ENCODE measurements at places on chromosomes 4 and X. TPM values are rescaled to one million over a fixed set of nuclear protein-coding genes. Genes with fewer than 3 reads are reported as not detected.

OPRPN gene
- not detected for total RNA-seq

- no peak for DNase-seq
- no peak overlapping the region for H3K4me3 ChIP-seq
- H3K36me3 ChIP-seq: no peaks in the 10 kb centered on the region
- H3K4me1 ChIP-seq: no peaks in the 10 kb centered on the region
- H3K27ac ChIP-seq: no peak overlapping the region
These were observed 303.0 kb upstream of the PRPS2 start for GRCh38 chrX:12488220-12488619.

- no peak for DNase-seq
- H3K27ac ChIP-seq: no peak overlapping the region
- no peaks in the 10 kb centered on the region for H3K27me3 ChIP-seq
- peaks cover 5% of the 10 kb centered on the region for H3K36me3 ChIP-seq
- H3K4me1 ChIP-seq: peaks cover 3% of the 10 kb centered on the region
These were observed 67.6 kb downstream of the SHOX start for GRCh38 chrX:698206-698605.

DNA sequence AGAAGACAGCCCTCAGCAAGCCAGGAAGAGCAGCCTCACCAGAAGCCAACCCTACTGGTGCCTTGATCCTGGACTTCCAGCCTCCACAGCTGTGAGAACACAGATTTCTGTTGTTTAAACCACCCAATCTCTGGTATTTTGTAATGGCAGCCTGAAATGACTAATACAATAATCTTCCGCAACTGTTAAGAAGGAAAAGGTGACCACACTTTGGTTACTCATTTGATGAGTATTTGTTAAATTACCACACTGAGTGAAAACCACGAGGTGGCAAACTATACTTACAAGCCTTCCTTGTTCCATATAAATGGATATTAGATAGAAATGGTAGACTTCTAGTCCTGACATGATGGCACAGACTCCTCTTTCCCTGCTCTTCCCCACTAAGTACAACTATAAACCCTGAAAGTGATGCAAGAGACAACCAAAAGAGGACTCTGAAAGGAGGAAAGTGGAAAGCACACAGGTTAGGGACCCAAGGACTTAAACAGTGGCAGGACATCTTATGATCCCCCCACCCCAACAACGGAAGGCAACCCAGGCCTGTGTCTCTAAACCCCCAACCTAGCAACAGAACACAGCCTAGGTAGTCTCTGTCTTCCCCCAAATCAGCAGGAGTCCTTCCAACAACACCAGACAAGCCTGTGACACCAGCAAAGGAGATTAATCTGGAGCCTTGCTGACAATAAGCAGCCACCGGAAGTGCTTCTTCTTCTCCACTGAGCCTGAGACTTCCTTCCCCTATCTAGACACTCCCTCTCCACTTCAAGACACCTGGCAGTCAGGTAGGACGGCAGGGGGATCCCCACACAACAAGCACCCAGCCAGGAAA, 12.3 kb downstream of the ZNF182 start:
- peaks cover 35% of the 10 kb centered on the region for H3K4me1 ChIP-seq
- peak overlapping the region; percentile 51 for H3K27ac ChIP-seq
- H3K4me3 ChIP-seq: no peak overlapping the region
- DNase-seq: peak; percentile 10
- H3K27me3 ChIP-seq: no peaks in the 10 kb centered on the region

DNA sequence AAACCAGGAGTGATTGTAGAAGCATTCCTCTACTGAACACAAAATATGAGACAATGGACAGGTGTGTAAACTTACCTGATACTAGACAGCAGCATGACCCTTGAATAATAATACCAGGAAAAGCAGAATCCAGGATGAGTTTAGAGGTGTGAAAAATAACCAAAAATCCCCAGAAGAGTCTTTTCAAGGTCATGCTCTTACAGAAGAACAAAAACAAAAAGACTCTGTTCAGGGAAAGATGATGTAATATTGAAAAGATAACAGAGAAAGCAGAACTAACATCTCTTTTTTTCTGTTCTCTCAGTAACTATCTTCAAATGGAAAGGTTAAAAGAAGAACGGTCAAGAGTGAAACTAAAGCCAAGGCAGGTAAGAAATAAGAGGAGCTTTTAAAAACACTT, 14.0 kb upstream of the ARHGAP10 start:
- peaks cover 5% of the 10 kb centered on the region for H3K27me3 ChIP-seq
- H3K36me3 ChIP-seq: no peaks in the 10 kb centered on the region
- H3K4me1 ChIP-seq: peaks cover 4% of the 10 kb centered on the region
- H3K27ac ChIP-seq: no peak overlapping the region

FAM47A gene
- not detected for total RNA-seq
